ENCODE measurements at places on chromosomes 5 and 9. TPM values are rescaled to one million over a fixed set of nuclear protein-coding genes. Genes with fewer than 3 reads are reported as not detected.

SLIT3 gene
- 1.9 TPM for total RNA-seq

PAEP gene
- not detected for total RNA-seq

TTC1 gene
- 54.8 TPM for total RNA-seq

STRBP gene
- total RNA-seq, result 31.1 TPM

TAF11L6 gene
- not detected for total RNA-seq

NXNL2 gene
- not detected for total RNA-seq

LRRC19 gene
- total RNA-seq, result not detected

TEX48 gene
- total RNA-seq, result not detected
